ENCODE measurements at places on chromosomes 1 and 21.

- DNase-seq, result no peak
Observed at GRCh38 chr1:242245255-242245654, 246.4 kb upstream of the MAP1LC3C start.

GRCh38 chr1:44854970-44855369 lies 11.9 kb upstream of the PTCH2 start:
- no peak for DNase-seq

- peak; percentile 41 for DNase-seq
Observed at GRCh38 chr21:33059380-33059841, 10.5 kb upstream of the OLIG1 start.

DNA sequence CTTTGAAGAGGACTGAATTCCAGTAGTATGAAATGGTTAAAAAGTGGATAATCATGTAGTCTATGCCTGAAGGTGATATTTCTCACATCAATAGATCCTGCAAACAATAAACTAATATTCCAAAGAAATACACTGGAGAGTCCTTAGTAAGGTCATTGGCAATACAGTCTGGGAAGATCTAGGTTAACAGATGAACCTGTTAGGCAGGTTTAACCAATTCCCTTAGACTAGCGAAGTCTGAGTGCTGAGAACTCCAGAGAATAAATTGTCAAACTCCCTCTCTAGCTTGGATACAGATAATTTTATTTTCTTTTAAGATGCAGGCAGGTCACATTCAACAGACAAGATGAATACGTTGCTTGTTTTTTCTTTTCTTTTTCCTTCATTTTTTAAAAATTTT lies 2.4 kb downstream of the GPR157 start:
- no peak for DNase-seq

- DNase-seq, result no peak
Observed at GRCh38 chr1:22064751-22065402, 12.4 kb downstream of the CDC42 start.

DNA sequence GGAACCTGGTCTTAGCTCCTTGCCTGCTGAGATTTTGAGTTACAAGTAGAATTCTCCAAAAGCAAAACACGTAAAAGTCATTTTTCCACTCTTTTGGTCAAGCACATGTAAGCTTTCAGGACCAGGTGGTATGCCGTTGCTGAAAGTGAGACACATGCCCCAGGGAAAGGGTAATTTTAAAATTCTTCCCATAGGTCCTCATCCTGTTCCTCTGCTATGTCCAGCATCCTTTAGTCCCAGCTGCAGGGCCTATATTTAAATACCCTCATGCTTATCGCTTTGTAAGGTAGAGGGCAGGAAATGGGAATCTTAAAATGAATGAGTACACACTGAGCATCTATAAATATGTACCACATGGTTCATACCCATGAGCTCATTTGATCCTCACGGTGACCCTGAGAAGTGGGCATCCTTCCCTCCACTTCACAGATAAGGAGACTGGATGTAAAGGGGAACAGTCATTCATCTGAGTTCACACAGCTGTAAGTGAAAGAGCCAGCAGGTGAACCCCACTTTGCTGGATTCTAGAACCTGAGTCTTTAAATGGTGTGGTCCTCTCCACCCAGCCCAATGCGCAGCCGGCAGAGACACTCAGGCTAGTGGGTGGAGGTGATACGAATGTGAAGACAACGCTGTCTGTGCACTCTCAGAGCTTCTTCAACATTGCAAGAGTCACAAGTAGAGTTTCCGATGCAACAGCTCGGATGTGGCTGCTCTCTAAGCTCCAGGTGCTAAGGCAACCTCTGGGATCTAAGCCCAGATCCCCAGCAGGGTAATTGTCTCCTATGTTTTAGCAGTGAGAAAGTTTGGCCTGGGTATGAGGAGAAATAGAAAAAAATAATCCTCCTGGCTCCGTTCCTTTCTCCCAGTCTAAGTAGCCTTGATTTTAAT lies 163.5 kb downstream of the PLXNA2 start:
- no peak for DNase-seq

DNA sequence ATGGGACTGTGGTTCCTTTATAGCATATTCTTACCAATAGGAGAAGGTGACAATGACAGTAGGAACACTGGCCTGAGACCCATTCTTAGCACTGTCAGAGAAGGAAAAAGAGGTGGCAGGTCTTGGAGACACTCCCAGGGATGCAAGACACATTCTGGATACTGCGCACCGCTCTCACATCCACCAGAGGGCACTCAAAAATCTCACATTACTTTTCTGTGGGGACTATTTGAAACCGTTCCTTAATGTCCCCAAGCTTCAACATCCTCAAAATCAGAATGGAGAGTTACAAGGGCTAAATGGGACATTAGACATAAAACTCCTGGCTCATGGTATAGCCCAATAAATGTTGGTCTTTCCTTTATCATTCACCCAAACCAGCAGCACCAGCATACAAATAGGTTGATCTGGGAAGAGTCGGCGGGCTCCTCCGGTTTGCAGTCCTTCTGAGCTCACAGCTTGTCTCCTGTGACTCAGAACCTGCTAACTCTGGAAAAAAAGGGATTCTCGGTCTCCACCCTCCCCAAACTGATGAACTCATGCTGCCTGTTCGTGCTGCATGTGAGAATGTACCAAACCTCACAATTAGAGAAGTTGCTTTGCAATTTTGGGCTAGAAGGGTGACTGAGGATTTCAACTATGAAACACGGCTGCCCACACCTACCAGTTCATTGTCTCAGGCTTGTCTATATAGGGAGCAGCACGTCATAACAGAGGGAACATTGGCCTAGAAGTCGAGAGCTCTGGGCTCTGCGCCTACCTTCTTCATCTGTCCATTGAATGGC lies 40.2 kb downstream of the IL12RB2 start:
- DNase-seq, result peak; percentile 52

DNA sequence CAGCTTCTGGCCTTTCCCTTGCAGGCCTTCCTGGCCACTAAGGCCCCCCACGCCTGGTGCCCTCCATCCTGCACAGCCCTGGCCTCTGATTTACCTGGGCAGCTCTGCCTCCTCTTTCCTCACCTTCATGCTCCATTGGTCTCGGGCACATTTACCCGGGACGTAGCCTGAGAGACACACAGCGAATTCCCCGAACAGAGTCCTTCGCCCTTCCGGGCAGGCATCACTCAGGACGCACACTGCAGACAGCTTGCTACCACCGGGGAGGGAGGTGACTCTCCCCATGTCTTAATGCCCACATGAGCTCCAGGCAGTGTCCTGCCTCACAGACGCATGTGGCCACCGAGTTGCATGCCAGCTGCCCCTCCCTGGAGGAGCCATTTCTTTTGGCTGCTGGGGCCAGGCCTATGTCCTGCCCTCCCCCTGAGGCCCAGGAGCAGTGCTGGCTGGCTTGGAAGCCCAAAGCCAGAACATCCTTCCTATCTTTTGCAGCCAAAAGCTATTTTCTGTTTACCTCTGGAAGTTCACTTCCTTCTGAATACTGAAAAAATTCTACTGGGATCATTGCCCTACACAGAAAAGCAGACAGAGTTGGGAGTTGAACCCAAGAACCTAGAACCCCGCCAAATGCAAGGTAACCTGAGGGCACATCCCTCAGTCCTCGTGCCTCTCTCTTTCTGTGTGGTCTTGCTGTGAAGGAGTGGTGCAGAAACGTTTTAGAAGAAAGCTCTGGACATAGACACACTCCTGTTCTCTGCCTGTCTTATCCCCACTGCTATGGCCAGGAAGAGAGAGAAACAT lies 209.5 kb downstream of the TOMM20 start:
- DNase-seq, result no peak

GRCh38 chr1:183551924-183552323 lies 38.3 kb downstream of the NCF2 start:
- no peak for DNase-seq

DNA sequence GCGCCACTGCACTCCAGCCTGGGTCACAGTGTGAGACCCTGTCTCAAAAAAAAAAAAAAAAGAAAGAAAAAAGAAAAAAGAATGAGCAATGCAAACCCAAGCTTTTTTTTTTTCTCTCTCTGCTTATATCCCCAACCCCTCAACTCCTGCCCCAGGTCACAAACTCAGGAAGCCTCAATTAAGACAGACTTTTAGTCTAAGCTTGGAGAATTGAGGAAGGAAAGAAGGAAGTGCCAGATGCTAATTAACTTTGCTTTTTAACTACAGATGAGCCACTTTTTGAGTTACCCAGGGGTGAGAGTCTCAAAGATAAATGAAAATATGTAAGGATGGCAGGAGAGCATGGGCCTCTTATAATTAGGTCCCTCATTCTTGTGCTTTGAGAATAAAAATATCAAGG lies 33.3 kb downstream of the PIK3CD start:
- no peak for DNase-seq

GRCh38 chr1:85943526-85943925 lies 213.0 kb downstream of the COL24A1 start:
- no peak for DNase-seq

GRCh38 chr1:21302747-21303715 lies 12.8 kb upstream of the ECE1 start:
- DNase-seq, result peak; percentile 42

DNA sequence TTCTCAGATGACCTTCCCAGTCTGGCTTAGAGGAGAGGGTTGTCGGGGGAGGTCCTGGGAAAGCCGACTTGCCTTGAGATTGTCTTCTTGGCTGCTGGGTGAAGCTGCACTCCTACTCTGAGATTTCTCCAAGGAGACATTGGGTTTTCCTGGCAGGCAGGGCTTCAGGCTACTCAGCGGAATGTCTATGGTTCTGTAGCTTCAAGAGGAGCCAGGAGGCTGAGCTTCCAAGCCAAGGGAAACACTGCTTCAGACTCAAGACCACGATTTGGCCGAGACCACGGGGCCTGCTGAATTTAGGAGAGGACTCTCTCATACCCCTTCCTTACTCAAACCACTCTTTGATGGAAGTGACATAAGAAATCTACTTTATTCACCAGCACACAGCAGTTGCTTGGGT lies 67.8 kb downstream of the NTMT2 start:
- DNase-seq, result no peak

- peak; percentile 15 for DNase-seq
Observed at GRCh38 chr1:66022904-66023620, 230.4 kb downstream of the PDE4B start.

DNA sequence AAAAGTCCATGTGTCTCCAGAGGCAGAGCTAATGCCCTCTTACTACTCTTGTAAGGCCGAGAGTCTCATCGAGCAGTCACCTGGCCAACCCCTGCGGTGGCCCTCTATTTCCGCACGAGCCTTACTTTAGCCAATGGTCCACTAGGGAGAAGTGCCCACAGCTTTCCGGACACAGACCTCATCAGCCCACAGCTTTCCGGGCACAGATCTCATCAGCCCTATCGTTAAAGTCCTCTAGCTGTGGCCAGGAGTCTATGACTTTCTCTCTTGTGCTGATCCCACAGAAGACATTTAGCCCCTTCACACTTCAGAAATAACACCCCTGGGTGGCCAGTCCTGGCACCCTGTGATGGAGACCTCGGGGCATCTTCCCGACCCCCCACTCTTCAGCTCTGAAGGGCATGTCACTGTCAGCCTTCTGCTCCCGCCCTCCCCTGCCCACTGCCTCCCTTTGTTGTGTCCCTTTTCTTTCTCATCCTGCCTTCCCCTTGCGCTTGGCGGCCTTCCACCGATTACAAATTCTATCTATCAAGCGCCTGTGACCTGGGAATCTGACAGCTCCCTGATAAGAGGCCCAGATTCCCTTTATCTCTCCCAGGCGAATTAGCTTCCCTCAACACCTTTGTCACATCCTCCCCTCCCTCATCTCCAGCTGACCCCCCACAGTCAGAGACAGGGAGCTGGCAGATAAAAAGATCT lies 161.0 kb downstream of the PLXNA2 start:
- no peak for DNase-seq

- DNase-seq, result no peak
Observed at GRCh38 chr1:4010814-4011605, 110.9 kb upstream of the C1orf174 start.

DNA sequence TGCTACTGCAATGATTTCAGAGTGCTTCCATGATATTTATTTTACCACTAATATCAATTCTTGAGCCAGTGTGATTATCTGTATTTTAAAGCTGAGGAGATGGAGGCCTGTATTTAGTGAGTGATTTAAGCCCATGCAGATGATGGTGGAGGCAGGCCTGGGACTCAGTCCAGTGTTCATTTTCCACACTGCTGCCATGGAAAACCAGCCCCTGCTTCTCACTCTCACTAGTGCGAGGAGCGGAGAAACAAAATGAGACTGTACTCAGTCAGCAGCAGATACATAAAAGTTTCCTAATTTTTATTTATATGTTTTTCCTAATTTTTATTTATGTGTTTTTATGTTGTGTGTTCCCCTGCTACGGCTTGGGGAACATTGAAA lies 32.8 kb downstream of the LRRC8B start:
- DNase-seq, result no peak

GRCh38 chr1:37724575-37724974 lies 32.3 kb downstream of the CDCA8 start:
- DNase-seq, result no peak
